Left ventricle myocardium superior (tissue), 1 donor: ENCODE measurements at places on chromosomes 2 and 18. TPM values are rescaled to one million over a fixed set of nuclear protein-coding genes. Genes with fewer than 3 reads are reported as not detected.
A peak's percentile ranks its signal among the peaks of the same experiment; 100 is the strongest.

DNA sequence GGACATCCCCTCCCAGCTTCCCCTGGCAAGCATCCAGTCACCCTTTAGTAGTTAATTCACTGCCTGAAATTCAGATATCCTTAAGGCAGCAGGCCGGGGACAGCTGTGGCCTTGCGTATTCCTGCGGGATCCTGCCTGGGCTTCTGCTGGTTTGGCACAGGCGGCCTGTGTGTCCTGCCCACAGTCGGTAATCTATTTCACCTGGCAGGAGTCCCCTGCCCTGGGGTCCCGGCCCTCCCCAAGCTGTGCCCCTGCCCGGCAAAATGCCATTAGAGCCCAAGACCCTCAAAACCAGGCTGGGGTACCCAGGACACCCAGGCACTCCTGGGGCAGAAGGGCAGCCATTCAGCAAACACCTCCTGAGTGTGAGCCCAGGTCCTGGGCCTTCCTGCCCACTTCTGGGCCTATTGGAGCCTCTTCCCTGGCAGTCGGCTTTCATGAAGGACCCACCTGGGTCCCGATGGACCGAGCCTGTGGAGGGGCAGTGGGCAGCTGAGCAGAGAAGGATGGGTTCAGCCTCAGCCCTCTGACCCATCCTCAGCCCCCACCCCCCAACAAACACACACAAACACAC lies 11.6 kb downstream of the CROCC2 start:
- DNase-seq: no peak

DNA sequence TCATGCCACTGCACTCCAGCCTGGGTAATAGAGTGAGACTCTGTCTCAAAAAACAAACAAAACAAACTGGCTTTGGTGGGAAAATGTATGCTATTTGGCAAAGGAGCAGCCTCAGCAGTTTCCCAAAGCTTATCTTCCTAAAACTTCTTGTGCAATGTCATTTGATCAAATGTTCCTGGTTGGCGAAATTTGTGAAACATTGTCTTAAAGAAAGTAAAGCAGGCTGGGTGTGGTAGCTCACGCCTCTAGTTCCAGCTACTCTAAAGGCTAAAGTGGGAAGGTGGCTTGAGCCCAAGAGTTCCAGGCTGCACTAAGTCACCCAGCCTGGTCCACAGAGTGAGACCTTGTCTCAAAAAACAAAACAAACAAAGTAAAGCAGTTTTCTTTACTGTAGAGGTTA lies 17.3 kb upstream of the TAF4B start:
- no peak for DNase-seq

DSC1 gene
- 6.0 TPM for total RNA-seq

DNA sequence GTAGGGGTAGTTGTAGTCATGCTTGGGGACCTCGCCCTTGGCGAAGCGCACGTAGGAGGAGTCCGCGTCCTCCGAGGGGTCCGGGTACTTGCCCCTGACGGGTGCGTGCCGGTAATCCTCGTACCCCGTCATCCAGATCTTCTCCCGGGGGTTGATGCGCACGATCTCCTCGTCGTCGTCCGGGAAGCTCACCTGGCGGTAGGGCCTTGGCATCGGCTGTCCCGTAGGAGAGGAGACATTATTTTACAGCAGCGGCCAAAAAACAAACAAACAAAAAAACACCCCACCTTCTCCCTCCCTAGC lies 86.3 kb downstream of the ACTR2 start:
- no peak for DNase-seq

GRCh38 chr2:19881908-19882265 lies 19.9 kb downstream of the TTC32 start:
- DNase-seq: no peak

GRCh38 chr2:54058449-54058848 lies 57.0 kb upstream of the ACYP2 start:
- DNase-seq: no peak

MSTN gene
- total RNA-seq: not detected

GRCh38 chr2:159904959-159905305 lies 106.9 kb upstream of the CD302 start:
- DNase-seq: no peak

TTR gene
- total RNA-seq: not detected

DNA sequence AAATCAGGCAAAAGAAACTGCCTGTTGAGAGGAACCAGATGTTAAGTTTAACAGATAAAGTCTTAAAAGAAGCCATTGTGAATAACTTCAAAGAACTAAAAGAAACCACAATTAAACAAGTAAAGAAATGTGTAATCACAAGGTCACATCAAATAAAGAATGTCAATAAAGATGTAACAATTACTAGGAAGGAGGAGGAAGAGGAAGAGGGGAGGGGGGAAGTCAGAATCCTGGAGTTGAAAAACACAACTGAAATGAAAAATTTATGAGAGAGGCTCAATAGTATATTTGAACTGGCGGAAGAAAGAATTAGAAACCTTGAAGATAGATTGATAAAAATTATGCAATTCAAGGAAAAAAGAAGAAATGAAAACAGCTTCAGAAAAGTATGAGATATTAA lies 88.4 kb upstream of the CRIM1 start:
- DNase-seq: no peak

DNA sequence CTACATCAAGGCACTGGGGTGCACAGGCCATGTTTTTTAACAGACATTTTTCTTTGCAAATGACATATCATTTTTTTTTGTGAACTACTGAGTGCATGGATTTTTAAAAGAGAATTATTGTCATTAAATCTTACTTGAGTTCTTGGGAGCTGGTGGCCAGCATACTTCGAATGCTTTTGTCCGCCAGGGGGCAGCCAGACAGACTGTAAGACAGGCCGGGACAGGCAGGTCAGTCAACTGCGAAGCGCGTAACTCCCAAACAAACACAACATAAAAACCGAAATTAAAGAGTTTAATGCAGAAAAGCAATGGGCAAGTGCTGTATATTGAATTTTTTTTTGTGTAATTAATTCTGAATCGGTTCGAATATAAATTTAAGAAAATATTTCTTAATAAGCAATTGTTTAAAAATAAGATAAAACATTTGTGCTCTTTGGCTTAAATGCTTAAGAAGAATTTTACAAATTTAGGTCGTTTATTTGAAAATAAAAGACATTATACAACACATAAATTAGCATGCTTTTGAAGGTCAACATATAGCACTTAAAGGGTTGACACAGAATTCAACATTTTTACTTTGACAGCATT lies 142.2 kb upstream of the PXDN start:
- peak; percentile 84 for DNase-seq

NEU2 gene
- not detected for total RNA-seq

TMEFF2 gene
- 0.10 TPM for total RNA-seq

- DNase-seq: peak; percentile 75
Measured at GRCh38 chr2:172968061-172968469, 107.6 kb upstream of the MAP3K20 start.

GRCh38 chr2:182173944-182174622 lies 188.4 kb downstream of the PPP1R1C start:
- no peak for DNase-seq

CAPN13 gene
- not detected for total RNA-seq

- no peak for DNase-seq
Measured at GRCh38 chr18:292271-292670, 24.4 kb upstream of the THOC1 start.

GRCh38 chr18:13672657-13673056 lies 53.7 kb downstream of the FAM210A start:
- no peak for DNase-seq

GRCh38 chr2:226902041-226902966 lies 66.5 kb downstream of the RHBDD1 start:
- DNase-seq: no peak
